ENCODE measurements at places on chromosomes 5 and 9.

- DNase-seq, result no peak
These were observed 4.5 kb upstream of the IL7R start for GRCh38 chr5:35852084-35852734.

- no peak for DNase-seq
These were observed 2.1 kb upstream of the ZFR start for GRCh38 chr5:32446630-32447029.

GRCh38 chr5:34552686-34553085 lies 103.4 kb upstream of the RAI14 start:
- DNase-seq, result no peak

DNA sequence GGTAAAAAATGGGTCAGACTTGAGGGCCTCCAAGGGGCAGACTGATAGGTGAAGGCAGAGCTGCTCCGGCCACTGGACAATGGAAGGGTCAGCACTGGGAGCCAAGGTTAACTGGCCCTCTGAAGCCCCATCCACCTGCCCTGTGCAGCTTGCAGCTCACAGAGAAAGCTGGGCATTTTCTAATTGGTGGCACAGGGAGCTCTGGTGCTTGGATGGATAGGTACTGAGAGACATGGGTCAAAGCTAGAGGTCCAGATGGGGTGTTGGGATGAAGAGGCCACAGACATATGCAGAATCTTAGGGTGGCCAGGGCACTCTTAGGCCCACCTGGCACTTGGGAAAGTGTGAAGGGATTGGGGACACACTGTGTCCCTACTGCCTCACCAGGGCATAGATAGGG lies 29.5 kb upstream of the SARDH start:
- no peak for DNase-seq

DNA sequence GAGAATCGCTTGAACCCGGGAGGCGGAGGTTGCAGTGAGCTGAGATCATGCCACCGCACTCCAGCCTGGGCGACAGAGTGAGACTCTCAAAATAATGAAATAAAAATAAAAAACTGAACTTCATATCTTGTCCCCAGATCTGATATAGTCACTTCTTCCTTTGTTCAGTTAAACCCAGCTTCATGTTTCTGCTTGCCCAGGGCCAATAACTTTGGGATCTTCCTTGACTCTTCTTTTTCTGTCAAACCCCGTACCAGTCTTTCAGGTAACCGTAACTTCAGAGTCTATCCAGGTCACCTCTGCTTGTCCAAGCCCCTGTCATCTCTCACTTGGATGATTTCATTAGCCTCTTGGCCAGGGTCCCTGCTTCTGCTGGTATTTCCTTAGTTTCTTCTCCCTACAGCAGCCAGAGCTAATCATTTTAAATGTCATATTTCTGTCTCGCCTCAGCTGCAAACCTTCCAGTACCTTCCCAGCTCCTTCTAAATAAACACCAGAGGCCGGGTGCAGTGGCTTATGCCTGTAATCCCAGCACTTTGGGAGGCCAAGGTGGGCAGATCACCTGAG lies 19.7 kb upstream of the ABL1 start:
- no peak for DNase-seq

- no peak for DNase-seq
These were observed 60.4 kb upstream of the OTP start for GRCh38 chr5:77698920-77699319.

Measured in tibial nerve (tissue), 4 donors.